ENCODE measurements at places on chromosomes 1 and 21. TPM values are rescaled to one million over a fixed set of nuclear protein-coding genes. Genes with fewer than 3 reads are reported as not detected.

AADACL4 gene
- polyA plus RNA-seq: not detected

KCNJ15 gene
- 0.25 TPM for polyA plus RNA-seq

DNA sequence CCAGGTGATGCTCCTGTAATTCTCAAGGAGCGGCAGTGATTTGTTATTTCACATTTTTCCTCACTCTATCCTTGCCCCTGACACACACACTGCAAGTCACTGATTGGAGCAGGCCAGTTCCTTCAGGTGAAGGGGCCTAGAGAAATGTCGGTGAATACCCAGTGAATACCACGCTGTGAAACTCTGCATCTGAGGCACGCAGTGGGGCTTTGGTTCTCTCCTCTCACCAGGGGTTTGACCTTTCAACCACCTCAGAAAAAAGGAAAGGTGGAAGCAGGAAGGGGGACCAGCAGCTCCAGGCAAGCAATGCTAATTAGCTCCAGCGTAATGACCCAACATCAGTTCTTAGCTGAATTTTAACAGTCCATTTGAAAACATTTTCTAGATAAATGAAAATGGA, 532 bp upstream of the FAM177B start:
- no peak for DNase-seq

DNA sequence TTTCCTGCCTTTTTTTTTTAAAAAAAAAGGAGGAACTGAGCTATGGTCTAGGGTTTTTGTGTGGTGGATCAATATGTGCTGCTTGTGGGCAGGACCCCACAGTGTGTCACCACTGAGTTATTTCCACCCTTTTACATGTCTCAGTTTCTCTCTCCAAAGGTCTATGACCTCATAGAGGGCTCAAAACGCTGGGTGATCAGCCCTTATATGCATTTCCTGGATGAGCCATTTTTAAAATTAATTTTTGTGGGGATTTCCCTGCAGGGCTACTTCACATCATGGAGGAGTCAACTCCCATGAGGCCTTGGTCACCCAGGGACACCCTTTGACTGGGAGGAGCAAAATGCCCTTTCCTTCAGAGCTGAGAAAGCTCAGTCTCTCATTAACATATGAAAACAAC, 20.7 kb upstream of the HAO2 start:
- no peak for DNase-seq

SLC30A10 gene
- 24.3 TPM for polyA plus RNA-seq

Data from large intestine (tissue), 12 donors.